ENCODE measurements at places on chromosomes 2 and 18.

DNA sequence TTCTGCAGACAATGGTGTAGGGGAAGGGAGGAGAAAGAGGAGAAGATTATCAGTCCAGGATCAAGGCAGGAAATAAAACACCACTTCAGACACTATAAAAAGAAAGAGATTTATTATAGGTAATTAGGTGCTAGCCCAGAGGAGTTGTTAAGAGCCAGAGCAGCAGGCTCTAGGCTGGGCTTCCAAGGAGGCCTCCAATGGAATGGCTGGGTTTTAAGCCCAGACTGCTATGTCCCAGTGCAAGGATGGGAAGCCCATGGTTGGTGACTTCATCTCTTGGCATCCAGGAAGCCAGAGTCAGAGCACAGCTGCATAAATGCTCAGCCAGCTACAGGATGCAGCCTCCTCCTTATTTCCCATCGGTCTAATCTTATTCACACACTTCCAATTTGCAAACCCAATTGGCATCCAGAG is 95.6 kb downstream of the LAMA3 start:
- DNase-seq: peak; percentile 63

GRCh38 chr2:224925810-224926100 is 116.5 kb downstream of the DOCK10 start:
- DNase-seq: no peak

GRCh38 chr2:67487993-67488392 is 90.9 kb downstream of the ETAA1 start:
- no peak for DNase-seq

GRCh38 chr2:239814861-239815601 is 210.1 kb downstream of the NDUFA10 start:
- no peak for DNase-seq

GRCh38 chr18:46164920-46165319 is 60.7 kb downstream of the HAUS1 start:
- no peak for DNase-seq

All from fibroblast of skin of left quadriceps (primary cell).